Stimulated activated CD8-positive, alpha-beta memory T cell treated with anti-CD3 and anti-CD28 coated beads, Interleukin-4, amount 100 ng/mL, for 1 hour (primary cell): ENCODE measurements at places on chromosomes 7 and 10.

- DNase-seq: no peak
Observed at GRCh38 chr7:44148961-44149536, 7.9 kb upstream of the MYL7 start.

GRCh38 chr10:373526-374309, 238.5 kb downstream of the ZMYND11 start:
- no peak for DNase-seq

DNA sequence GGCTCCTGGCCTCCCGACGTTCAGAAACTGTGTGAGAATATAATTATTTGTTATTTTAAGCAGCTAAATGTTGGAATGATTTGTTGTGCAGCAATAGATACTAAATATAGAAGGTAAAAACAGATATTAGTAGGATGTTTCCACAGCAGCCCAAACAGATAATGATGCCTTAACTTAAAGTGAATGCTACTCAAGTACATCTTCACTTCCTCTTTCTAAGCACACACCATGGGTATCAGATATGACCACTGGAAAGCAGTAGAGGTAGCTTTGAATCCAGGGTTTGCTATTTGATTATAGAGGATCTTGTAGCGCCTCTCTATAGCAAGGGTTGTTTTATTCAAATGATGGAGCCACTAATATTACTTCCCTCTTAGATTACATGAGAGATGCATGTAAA, 38.2 kb upstream of the BET1 start:
- no peak for DNase-seq

DNA sequence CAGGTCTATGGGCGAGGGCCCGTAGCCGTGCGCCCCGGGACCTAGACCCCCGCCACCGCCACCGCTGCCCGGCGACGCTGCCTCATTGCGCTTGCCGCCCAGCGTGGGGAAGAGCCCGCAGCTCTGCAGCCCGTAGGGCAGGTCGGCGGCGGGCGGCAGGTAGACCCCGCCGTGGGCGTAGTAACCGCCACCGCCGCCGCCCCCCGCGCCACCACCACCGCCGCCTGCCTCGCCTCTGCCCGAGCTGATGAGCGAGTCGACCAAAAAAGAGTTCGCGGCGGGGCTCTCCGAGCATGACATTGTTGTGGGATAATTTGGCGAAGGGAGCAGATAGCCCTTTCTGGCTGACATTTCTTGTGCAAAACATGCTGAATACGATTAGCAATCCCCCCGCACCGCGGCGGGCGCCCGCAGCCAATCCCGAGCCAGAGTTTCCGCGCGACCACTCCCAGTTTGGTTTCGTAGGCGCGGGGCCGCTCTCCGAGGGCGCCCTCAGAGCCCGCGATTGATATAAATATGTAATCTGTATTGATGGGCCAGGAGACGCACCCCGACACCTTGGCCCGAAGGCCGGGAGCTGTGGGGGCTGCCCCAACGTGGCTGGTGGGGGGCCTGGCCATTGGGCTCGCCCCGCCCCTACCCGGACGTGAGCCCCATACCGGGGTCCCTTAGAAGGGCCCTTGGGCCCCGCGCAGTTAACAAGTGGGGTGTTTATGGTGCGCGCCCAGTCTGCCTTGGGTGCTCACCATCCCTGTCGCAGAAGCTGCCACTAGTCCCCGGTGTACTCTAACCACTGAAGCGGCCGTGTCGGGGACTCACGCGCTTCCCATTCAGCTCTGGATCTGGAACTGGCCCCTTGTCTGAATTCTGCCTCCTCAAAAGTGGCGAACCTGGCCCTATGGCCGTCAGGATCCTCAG, at the start of gene HOXA10:
HOXA10 (minus strand) TSS at position 365 of the 918 bp plus-strand sequence; CDS start at position 351, 14 bp downstream.
- DNase-seq: no peak

GRCh38 chr7:28195910-28196620, 15.5 kb upstream of the JAZF1 start:
- DNase-seq: no peak

GRCh38 chr7:45325378-45325777, 167.8 kb downstream of the RAMP3 start:
- no peak for DNase-seq

- DNase-seq: no peak
Observed at GRCh38 chr10:59959504-59960018, 53.2 kb upstream of the CCDC6 start.

DNA sequence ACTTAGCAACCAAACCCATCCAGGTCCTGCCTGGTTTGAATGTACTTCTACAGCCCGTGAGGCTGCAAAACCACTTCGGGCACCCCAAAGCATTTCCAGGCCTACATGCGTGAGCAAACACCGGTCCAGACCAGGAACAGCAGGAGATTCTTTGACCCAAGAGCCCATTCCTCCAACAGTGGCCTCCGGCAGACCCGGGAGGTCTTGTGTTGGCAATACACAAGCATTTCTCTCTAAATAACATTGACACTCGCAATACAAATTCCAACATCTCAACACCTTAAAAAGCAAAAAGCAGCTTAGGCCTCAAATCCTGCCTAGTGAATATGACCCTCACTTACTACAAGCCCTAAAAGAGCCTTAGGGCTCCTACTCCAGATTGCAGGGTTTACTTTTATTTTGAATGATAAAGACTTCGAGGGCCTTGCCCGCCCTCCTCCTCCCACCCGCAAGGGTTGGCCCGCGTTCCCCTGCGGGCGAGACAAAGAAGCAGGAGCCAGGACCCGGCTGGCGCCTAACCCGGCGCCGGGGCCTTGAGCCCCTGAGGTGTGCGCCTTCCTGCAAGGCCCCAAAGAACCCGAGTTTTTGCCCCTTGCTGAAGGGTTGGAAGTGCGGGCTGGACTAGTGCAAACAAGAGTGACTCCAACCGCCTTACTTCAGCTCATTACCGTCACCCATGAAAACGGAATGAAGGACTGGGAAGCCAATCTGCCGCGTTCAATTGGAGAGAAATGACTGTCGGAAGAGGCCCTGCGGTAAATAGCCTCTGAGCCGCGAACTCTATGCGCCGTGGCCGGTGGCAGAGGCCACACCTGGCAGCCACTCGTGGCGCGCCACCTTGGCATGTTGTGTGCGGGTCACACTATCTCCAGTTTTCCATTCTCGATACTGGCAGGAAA, 3.4 kb upstream of the DLX6 start:
- no peak for DNase-seq

DNA sequence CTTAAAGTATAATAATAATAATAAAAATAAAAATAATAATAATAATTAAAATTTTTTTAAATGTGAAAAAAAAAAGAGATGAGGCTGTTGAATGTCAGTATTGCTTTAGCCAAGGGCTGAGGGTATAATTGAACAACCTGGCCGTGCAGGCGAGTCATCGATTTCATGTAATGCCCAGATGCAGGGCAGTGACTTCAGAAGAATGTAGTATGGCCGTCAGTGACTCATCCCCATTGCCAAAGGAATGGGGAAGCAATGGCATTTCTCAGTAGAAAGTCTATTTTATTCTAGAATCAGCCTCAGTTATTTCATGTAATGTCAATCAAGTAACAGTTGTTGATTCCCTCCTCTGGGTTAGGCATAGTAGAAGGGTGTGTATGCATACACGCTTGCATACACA, 516.4 kb downstream of the GLRX3 start:
- no peak for DNase-seq

DNA sequence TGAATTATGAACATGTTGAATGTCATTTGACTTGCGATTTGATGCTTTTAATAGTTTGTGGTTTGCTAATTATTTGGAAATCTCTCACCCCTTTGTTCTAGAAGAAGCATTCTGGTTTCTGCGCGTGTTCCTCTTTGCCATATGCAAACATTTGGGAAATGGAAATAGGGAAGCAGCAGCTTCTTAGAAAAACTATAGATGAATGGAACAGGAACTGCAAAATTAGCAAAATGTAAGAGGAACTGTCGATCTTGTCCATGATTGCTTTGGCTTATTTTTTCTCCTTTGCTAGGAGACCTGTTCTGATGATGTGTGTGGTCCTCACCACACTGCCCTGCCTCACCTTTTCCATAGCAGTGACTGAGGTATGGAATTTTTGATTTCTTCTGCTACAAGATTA, 19.0 kb downstream of the TMEM236 start:
- no peak for DNase-seq

DNA sequence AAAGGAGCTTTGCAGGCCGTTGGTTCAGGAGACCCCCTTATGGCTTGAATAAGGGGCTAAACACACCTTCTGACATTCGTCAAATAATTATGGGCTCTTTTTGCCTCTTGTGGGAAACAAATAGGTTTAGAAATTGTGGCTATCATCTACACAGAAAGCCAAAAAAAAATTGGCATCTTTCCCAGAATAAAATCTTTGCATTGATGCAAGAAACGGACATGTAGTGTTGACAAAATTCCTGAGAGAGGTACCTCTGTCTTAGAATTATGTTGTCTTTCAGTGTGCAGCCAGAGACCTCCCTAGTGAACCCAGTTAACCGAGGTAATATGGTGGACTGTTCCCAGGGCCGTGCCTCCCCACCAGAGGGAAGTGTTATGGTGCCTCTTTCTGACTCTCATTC, 283.9 kb downstream of the SDHAF3 start:
- DNase-seq: no peak

GRCh38 chr10:75978213-75978612, 546.8 kb downstream of the LRMDA start:
- DNase-seq: no peak

DNA sequence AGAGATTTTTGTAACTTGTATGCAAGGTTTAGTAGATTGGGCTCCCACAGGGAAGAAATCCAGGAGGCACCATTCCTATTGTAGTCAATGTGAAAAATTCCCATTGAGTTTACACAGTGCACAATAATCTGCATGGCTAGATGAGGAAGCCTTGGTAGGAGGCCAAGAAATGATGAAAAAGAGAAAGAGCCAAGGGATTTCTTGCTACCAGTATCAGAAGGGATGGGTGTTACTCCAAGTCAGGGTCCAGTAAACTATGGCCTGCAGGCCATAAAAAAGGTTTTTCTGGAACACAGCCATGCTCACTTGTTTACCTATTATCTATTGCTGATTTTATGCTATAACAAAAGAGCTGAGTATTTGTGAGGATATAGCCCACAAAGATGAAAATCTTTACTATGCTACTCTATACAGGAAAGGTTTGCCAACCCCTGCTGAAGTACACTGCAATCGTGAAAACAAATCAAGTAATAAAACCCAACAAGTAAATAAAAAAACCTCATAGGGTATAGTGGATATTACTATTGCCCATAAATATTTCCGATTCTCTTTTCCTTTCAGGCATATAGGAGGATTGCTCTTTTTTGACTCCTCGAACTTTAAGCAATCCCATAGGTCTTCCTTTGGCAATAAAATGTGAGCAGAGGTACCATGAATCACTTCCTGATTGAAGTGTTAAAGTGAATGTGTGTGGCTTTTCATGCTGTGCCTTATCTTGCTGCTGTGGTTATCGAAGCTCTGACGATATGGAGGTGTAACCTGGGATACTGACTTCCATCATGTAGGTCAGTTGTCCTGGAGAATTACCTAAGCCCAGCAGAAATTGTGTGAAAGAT, 256.3 kb upstream of the MAGI2 start:
- no peak for DNase-seq

DNA sequence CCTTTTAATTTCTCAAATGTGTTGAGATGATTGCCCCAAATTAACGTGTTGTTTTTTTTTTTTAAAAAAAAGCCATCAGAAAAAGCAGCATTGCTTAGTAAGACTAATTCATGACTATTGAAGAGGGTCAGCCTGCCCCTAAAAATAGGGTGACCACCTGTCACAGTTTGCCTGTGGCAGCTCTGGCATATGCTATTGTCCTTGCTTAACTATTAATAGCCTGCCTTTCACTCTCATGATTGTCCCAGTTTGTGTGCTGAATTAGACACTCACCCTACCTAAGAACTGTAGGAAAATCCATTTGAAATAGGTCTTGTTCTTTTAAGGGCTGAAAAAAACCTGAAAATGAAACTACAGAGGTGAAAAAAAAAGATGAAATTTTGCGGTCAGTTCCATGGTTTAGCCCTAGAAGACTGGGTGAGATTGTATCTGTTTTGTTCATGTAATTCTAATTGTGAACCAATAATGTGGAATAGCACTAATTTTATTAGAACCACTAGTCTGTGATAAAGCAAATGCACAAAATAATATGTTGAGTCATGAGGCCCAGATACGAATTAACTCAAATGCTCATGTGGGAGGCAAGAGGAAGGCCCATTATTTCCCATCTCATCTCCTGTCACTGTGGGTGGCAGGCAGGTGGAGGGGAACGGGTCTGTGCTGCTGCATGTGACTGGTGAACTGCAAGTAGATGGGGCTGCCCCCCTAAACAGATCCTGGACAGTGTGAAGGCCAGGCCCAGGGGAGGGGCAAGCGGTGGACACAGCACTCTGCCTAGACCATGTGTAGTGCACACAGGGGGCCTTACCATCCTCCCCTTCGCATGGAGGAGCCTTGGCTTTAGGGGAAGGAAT, 265.4 kb upstream of the NFE2L3 start:
- no peak for DNase-seq

DNA sequence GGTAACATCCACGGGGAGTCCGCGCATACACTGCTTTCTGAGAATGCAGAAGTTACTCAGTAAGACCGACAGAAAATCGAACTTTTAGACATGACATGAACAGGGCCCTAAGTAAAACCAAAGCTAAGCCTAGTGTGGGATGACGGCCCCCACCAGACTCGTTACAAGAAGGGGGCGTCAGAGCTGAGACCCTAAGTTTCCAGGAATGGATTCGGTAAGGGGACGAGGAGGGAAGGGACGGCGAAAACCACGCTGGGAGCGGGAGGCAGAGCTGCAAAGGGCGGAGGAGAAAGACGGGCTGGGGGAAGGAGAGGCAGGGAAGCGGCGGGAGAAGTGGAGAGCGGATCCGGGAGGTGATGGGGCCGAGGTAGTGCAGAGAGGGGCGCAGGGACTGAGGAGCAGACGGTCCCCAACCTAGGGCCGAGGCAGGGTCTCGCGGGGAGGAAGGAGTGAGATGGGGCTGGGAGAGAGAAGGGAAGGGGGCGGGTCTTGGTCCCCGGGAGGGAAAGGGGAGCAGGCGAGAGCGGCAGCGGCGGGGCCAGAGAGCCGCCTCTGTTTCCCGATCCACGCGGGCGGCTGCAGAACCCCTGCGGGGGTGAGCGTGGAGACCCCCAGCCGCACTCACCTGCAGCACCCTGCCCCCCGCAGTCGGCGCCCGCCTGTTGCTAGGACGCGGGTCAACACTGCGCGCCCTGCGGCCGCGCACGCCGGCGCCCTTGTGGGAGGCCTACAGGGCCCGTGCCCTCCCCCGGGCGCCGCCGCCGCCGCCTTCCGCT, 513 bp downstream of the ODAD2 start:
- no peak for DNase-seq

GRCh38 chr7:107728276-107728675, 15.7 kb upstream of the CBLL1 start:
- DNase-seq: no peak

- no peak for DNase-seq
Observed at GRCh38 chr7:15751191-15751701, 64.8 kb upstream of the MEOX2 start.

GRCh38 chr10:34775044-34775637, 40.0 kb downstream of the PARD3 start:
- no peak for DNase-seq
